Bronchial smooth muscle cell (primary cell): ENCODE measurements at places on chromosomes 11 and 22. TPM values are rescaled to one million over a fixed set of nuclear protein-coding genes. Genes with fewer than 3 reads are reported as not detected.

The LYVE1 gene
- total RNA-seq = not detected in 2 replicates

The CEP126 gene
- total RNA-seq = 1.5 and 3.0 TPM in 2 replicates

The APOBEC3F gene
- 6.1 and 11.8 TPM in 2 replicates for total RNA-seq

The MRGPRD gene
- not detected in 2 replicates for total RNA-seq

The ZNF215 gene
- 1.4 and 3.0 TPM in 2 replicates for total RNA-seq

The OR51B5 gene
- total RNA-seq = 0.26 and 0.32 TPM in 2 replicates

The C11orf65 gene
- total RNA-seq = 1.6 and 1.9 TPM in 2 replicates

The MPZL3 gene
- 0.16 and 0.26 TPM in 2 replicates for total RNA-seq

The ANKK1 gene
- under 0.01 and 0.17 TPM in 2 replicates for total RNA-seq

The FOLR3 gene
- total RNA-seq = 0.34 and 1.4 TPM in 2 replicates

The TNNI2 gene
- total RNA-seq = not detected in 2 replicates

The RPL3 gene
- 3,454 and 5,569 TPM in 2 replicates for total RNA-seq
